ENCODE measurements at places on chromosomes 16 and 17. TPM values are rescaled to one million over a fixed set of nuclear protein-coding genes. Genes with fewer than 3 reads are reported as not detected.

Gene SDK2
- total RNA-seq, result 0.05 TPM

Gene HCFC1R1
- 31.8 TPM for total RNA-seq

Gene TMUB2
- 21.9 TPM for total RNA-seq

Gene NOTUM
- total RNA-seq, result 0.22 TPM

Gene CSF3
- total RNA-seq, result not detected

Gene UBALD2
- total RNA-seq, result 317 TPM

Gene ST6GALNAC1
- total RNA-seq, result 1.1 TPM

Gene TRAP1
- 282 TPM for total RNA-seq

Gene DNAH9
- total RNA-seq, result not detected

Data from activated CD4-positive, alpha-beta memory T cell treated with anti-CD3 and anti-CD28 coated beads for 36 hours (primary cell).